ENCODE measurements at places on chromosomes 4 and X.

DNA sequence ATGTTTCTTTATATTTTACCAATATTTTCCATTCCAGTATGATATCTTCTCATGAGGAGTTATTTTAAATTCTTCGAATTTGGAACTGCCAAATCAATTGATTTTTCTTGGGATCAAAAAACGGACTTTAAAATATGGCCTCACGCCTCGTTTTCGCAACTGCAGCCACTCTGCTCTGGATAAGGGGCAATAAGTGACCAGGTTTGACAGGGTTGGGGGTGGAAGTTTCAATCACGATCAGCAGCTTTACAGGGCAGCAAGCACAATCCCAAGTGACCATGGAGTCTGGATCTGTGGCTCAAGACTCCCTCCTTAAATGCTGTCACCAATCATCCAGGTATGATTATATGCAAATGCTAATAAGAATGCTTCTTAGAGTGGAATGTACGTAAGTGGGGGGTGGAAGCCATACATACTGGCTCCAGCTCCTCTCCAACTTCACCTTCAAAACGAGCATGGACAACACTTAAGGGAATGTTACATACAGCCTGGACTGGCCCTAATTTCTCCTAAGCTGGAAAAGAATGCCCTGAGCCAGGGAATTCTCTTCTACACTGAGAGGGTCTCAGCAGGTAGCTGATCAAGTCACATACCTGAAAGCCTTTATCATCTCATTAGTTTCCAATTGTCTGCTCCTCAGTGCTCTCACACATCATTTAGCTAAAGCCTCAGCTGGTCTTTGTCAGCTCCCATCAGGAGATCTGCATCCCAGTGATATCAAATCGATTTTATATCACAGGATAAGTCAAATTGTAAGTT is 176.9 kb upstream of the DCAF8L1 start:
- DNase-seq: no peak

- no peak for DNase-seq
Observed at GRCh38 chr4:77765720-77766119, 53.4 kb downstream of the CNOT6L start.

- DNase-seq: no peak
Observed at GRCh38 chr4:21991050-21991449, 42.5 kb upstream of the KCNIP4 start.

GRCh38 chr4:105572296-105572695 is 19.9 kb downstream of the ARHGEF38 start:
- no peak for DNase-seq

- no peak for DNase-seq
Observed at GRCh38 chr4:84699001-84699671, 116.2 kb downstream of the CDS1 start.

DNA sequence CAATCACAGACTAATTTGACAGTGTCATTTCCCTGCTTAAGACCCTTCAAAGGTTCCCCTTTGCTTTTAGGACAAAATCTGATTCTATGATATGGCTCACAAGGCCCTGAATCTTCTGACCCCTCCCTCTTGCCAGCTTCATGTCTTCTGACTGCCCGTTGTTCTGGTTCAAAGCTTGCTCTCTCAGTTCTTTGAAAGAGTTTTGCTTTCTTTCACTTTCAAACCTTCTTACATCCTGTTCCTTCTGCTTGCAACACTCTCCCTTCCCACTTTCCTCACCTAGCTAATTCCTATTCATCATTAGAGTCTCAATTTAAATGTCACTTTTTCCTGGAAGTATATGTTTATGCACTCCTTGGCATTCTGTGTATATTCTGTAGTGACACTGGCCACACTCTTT is 299.2 kb downstream of the IDS start:
- DNase-seq: no peak

GRCh38 chrX:75784680-75785491 is at the start of gene MAGEE2:
TSS of gene MAGEE2 (minus strand) at chrX:75785254. CDS start at chrX:75785051, 203 bp downstream.
- no peak for DNase-seq

DNA sequence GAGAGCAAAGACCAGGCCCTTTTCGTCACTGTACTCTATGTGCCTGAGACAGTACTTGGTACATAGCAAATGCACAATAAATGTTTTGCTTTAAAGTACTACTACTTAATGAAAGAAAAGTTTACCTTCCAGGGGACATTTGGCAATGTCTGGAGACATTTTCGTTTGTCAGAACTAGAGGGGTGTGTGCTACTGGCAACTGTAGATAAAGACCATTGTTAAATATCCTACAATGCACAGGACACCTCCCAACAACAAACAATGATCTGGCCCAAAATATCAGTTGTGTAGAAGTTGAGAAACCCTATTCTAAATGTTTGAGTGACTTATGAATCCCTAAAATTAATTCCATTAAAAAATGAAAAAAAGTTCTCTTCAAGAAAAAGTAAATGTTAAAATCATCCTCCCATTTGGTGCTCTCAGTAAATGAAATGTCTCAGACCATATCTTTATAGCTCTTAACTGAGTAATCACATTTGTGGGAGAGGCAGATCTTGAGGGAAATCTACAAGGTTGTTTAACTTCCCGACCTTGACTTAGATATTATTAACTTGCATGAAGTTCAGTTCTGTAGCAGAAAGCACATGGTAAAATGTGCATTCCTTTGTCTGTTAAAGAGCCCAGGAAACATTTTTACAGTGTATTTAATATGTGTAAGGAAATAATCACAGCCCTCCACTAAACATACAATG is 18.5 kb downstream of the EGFL6 start:
- DNase-seq: no peak

- no peak for DNase-seq
Observed at GRCh38 chr4:38503689-38504395, 160.2 kb upstream of the KLF3 start.

DNA sequence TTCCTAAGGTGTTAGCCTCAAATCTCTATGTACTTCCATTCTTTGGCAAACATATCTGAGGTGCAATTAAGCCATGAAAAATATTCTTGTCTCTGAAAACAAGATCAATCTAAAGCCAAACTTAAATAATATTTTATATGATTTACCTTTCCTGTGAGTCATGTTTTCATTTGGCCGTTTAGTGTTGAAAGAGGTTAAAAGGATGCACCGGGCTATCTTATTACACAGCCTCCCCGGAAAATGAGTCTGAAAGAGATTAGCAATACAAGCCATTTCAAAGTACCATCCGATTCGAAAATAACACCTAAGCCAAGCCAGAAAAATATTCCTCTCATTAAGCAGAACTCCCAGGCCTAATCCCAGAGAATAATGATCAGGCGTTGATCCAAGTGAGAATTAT is 161.5 kb upstream of the EPHA5 start:
- DNase-seq: no peak

DNA sequence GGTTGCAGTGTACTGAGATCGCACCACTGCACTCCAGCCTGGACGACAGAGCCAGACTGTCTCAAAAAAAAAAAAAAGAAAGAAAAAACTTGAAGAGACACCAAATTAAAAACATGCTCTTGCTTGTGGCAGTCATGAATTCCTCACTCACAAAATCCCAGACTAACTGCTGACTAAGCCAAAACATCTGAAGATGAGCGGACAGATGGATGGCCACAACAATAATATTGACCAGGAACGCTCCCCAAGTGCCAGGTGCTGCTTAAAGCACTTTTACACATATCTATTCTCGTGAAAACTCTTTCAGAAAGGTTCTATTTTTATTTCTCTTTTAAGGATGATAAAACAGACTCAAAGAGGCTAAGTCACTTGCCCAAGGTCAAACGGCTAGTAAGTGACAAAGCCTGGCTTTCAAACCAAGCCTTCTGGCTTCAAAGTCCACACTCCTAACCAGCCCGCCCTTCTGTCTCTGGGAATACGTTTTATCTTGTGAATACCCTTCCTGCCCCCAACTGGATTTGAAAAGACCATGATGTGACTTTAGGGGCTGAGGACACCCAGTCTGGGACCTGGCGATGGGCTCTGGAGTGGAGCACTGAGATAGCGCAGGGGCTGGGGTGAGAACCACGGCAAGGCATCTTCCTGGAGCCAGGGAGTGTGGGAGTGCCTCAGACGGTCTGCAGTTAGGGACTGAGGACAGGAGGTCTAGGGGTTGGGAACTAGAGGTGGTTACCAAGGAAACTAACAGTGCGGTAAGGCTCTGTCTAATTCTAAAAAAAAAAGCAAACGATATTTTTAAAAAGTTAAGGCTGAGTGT is 9.5 kb upstream of the CXCR3 start:
- no peak for DNase-seq

DNA sequence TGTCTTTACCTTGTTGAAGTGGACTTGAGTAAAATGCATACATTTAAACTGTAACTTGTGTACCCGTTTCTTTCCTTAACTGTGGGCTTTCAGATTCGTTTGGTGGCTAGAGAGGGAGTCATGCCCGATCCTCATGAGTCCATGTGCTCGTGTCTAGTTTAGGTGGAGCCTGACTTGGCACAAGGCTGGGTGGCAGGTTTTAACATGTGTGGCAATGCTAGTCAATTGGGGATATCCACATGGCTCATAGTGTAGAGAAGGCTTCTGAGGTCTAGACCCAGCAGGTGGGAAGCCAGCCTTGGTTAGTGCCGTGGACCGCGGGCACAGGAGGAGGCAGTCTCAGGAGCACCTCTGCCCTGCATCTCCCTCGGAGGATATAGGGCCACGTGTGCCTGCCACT is 48.5 kb upstream of the CLCN4 start:
- no peak for DNase-seq

DNA sequence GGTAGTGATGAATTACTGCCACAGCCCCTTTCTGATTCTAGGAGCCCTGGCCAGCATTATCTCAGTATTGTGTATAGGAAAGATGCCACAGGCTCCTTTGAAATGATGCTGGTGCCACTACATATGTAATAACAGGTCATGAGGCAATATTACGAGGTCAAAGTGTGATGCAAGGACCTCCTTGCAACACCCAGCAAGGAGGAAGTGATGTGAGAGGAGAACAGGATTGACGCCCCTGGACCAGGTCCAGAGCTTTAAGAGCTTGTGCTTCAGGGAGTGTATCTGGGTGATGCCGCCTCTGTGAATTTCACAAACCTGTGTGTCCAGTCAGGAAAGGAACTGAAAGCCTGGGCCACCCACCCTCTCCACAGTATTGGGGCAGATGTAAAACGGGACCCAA is 261.8 kb downstream of the MID1IP1 start:
- DNase-seq: no peak

DNA sequence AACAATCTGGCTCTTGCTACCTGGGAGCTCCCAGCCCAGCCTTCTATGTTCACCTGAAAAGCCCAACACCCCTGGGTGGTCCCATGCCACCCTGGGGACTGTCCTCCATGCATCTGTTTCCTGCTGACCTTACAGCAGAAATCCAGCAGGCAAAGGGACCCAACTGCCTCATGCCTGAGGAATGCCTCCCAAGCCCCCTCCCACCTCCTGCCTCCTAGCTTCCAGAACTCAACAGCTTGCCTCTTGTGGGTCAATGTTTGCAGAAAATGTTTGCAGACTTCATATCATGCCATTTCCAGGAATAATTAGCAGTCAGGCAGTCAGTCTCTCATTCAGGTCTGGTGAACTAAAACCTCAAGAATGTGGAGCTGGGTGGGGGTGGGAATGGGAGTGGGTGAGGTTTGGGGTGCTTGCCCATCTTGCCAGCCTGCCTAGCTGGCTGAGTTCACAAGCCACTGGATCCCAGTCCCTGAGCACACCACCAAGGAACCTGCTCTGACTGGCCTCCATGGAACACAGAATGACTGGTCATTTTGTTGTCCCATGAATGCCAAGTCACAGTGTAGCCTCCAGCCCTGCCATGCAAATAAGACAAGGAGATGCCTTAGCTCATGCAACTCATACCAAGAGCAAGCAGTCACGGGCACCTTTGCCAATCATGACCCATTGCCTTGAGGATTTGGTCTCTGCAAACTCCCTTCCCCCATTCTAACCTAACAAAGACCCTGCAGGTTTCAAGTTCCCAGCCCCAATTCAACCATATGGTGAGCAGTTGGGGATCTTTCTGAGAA is 12.1 kb upstream of the PLAC1 start:
- DNase-seq: no peak

- DNase-seq: no peak
Observed at GRCh38 chr4:48178931-48179330, 44.9 kb upstream of the TXK start.

GRCh38 chrX:40821780-40822179 is 86.4 kb upstream of the MED14 start:
- no peak for DNase-seq

GRCh38 chr4:35087218-35087617 is 1157.1 kb downstream of the ARAP2 start:
- DNase-seq: no peak

GRCh38 chr4:153759407-153760316 is at the start of gene RNF175:
TSS of gene RNF175 (minus strand) at chr4:153760024. CDS start at chr4:153759862, 162 bp downstream.
- no peak for DNase-seq

GRCh38 chrX:47605024-47605423 is 14.6 kb downstream of the SYN1 start:
- no peak for DNase-seq

- DNase-seq: no peak
Observed at GRCh38 chr4:27873596-27873995, 1013.0 kb downstream of the STIM2 start.

GRCh38 chrX:102863735-102864134 is 73.3 kb upstream of the RAB40AL start:
- peak; percentile 53 for DNase-seq

DNA sequence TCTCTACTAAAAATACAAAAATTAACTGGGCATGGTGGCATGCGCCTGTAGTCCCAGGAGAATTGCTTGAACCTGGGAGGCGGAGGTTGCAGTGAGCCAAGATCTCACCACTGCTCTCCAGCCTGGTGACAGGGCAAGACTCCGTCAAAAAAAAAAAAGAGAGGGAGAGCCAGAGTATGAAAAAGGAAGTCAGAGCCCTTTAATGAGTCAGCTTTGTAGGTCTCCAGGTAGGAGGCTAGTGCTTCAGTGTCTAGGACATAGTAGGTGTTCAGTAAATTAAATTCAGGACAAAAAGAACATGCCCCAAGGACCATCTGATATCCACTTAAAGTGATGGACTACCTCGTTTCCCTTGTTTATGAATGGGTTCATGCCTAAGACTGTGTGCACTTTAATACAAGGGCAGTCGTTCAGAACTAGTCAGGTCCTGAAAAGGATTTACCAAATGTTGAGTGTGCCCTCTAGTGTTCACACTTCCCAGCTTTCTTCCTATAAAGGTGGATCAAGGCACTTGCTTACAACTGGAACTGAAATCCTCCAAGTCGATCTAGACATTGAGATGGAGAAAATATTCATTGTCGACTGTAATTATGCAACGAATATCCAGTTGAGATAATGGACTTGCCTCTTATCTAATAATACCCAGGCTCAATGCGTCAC is 29.0 kb downstream of the F9 start:
- peak; percentile 1 for DNase-seq

DNA sequence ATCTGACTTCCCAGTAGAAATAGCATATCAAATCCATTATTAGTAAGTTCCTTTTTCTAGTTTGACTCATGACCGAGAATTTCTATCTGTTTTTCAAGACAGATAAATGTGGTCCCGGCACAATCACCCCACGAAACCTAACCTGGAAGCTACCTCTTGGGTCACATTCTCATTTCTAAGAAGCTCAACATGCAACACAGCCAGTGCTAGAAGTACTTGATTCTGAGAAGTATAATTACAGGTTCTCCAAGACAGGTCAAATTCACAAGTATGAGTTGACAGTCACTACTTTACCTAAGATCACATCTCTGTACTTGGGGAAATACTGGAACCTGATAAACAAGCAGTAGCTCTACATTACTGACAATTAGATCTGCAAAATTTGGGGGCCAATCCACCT is 54.0 kb upstream of the PLAC1 start:
- no peak for DNase-seq

All from smooth muscle cell of the brain vasculature (primary cell).